Airway epithelial cell (primary cell): ENCODE measurements at places on chromosomes 1 and 21. TPM values are rescaled to one million over a fixed set of nuclear protein-coding genes. Genes with fewer than 3 reads are reported as not detected.

SELL gene
- not detected in 2 replicates for total RNA-seq

B4GALT3 gene
- total RNA-seq = 31.2 and 35.7 TPM in 2 replicates

KRTAP12-2 gene
- total RNA-seq = not detected in 2 replicates

CNR2 gene
- not detected in 2 replicates for total RNA-seq

THEM5 gene
- 0.99 and 2.3 TPM in 2 replicates for total RNA-seq

OPTC gene
- not detected in 2 replicates for total RNA-seq

SLC35F3 gene
- total RNA-seq = 0.09 and 0.56 TPM in 2 replicates

AJAP1 gene
- 0.33 and 0.56 TPM in 2 replicates for total RNA-seq

AQP10 gene
- total RNA-seq = 0.78 and 1.2 TPM in 2 replicates

CSF3R gene
- total RNA-seq = not detected in 2 replicates

CELA3A gene
- total RNA-seq = not detected in 2 replicates

C2CD2 gene
- total RNA-seq = 4.3 and 8.5 TPM in 2 replicates

SMPDL3B gene
- 3.7 and 4.4 TPM in 2 replicates for total RNA-seq

IGFN1 gene
- total RNA-seq = not detected in 2 replicates

MAP10 gene
- total RNA-seq = 0.33 and 0.85 TPM in 2 replicates

MFSD2A gene
- total RNA-seq = 23.6 and 30.8 TPM in 2 replicates
